GM12892 (cell line): ENCODE measurements at places on chromosomes 13 and 19.

DNA sequence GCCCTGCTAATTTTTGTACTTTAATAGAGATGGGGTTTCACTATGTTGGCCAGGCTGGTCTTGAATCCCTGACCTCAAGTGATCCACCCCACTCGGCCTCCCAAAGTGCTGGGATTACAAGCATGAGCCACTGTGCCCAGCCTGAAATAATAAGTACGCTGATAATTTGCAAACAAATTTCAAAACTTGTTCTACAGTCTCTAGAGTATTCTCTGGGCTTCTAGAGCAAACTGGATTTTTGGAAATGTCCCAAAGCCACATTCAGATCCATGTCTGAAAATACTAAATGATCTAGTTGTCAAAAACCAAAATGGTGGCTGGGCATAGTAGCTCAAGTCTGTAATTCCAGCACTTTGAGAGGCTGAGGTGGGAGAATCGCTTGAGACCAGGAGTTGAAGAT lies 39.9 kb upstream of the PSPC1 start:
- DNase-seq: no peak

GRCh38 chr13:112968380-112968909 lies 569 bp upstream of the MCF2L start:
- DNase-seq: no peak

GRCh38 chr13:27915301-27916207 lies 4.2 kb upstream of the PDX1 start:
- DNase-seq: no peak

- DNase-seq: no peak
These were observed 6.1 kb downstream of the RNF126 start for GRCh38 chr19:656751-657559.

DNA sequence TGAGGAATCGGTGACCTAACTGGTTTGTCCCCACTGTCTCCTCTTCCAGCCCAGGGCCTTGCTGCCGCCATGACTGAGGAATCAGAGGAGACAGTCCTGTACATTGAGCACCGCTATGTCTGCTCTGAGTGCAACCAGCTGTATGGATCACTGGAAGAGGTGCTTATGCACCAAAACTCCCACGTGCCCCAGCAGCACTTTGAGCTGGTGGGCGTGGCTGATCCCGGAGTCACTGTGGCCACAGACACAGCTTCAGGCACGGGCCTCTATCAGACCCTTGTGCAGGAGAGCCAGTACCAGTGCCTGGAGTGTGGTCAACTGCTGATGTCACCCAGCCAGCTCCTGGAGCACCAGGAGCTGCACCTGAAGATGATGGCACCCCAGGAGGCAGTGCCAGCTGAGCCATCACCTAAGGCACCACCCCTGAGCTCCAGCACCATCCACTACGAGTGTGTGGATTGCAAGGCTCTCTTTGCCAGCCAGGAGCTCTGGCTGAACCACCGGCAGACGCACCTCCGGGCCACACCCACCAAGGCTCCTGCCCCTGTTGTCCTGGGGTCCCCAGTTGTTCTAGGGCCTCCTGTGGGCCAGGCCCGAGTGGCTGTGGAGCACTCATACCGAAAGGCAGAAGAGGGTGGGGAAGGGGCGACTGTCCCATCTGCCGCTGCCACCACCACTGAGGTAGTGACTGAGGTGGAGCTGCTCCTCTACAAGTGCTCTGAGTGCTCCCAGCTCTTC lies 2.7 kb downstream of the ZNF574 start:
- no peak for DNase-seq

DNA sequence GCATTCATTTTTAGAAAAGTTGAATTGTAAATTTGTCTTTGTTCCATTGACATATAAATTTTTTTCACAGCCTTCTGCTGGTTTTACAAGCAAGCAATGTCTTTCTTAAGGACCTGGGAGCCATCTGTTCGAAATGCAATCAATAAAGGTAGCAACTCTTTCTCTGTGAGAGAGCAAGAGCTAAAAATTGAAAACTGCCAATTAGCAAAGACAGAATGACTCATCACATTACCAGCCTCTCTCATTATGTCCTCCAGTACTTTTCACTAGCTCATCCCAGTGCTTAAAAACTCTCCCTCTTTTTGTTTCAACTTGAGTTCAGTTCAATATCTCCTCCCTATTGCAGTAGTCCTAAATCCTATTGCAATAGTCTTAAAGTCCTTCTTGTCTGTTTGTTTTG lies 760.7 kb upstream of the SLITRK6 start:
- no peak for DNase-seq

DNA sequence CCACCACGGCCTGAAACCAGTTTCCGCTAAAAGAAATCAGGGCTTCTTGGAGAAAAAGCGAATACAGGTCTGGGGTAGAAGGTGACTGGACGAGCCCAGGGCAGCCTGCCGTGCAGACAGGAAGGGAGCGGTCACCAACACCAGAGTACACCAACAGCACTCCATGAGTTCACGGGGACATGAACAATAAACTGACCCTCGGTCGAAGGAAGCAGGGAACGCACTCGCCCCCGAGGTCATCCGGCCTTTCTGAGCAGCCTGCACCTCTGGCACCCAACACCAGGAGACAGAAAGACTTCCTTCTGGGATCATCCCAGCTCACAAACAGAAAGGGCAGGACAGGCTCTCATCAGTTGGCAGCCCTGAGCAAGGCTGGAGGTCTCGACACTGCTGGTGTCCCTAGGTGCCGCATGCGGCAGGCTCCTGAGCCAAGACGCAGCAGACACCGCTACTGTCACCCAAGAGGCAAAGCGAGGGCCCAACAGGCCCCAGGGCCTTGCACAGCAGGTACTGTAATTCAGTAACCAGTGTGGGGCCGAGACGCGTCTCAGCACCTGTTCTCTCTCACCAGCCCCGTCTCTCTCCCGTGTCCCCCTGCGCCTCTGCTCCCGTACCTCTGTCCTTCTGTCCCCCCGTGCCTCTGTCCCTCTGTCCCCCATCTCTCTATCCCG lies 18.0 kb downstream of the DCUN1D2 start:
- DNase-seq: no peak

DNA sequence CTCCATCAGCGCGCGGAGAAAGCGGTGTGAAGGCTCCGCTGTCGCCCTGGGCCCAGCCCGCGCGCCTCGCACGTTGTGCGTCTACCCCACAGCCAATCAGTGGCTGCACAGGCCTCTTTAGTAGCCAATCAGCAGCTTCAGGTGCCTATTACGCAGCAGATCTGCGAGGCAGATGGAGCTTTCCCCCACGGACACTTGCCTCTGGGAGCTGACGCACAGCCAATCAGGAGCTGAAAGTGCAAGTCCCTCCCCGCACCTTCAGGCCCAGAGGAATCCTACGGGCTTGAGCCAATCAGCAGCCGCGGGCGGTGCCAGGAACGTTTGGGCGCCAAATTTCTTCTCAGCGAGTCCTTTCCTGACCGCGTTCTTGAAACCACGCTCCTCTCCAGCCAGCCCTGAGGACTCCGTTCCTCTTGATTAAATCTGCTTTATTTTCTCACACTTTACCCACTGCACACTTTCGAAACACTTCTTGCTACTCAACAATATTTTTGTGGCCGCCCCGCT lies 39.9 kb downstream of the SIGLEC7 start:
- no peak for DNase-seq

GRCh38 chr19:694481-695351 lies 536 bp downstream of the PRSS57 start:
- no peak for DNase-seq

GRCh38 chr19:15332311-15332996 lies at the start of gene BRD4:
TSS of gene BRD4 (minus strand) at chr19:15332539. CDS start at chr19:15273099, 59,440 bp downstream.
- peak; percentile 77 for DNase-seq

DNA sequence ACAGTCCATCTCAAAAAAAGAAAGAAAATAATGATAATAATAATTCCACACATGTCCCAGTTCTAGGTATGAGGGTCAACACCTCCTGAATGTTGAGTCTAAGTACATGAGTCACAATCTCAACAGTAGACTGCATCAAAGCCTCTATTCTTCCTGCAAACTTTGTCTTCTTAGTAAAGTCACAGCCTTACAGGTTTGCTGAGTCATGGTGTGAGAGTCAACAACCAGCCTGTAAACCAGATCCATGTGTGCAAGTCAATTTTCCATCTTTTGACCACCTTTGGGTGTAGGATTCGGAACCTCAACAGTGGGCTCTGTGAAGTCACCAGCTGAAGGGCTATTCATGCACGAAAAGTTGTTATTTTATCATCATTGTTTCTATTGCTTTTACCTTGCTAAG lies 25.7 kb upstream of the ZNF729 start:
- DNase-seq: no peak
